CD4-positive, alpha-beta T cell treated with Interleukin-15 for 1 hour (primary cell): ENCODE measurements at places on chromosomes 13 and 19.

GRCh38 chr19:13788991-13789390, 6.3 kb upstream of the ZSWIM4 start:
- DNase-seq: peak; percentile 62

DNA sequence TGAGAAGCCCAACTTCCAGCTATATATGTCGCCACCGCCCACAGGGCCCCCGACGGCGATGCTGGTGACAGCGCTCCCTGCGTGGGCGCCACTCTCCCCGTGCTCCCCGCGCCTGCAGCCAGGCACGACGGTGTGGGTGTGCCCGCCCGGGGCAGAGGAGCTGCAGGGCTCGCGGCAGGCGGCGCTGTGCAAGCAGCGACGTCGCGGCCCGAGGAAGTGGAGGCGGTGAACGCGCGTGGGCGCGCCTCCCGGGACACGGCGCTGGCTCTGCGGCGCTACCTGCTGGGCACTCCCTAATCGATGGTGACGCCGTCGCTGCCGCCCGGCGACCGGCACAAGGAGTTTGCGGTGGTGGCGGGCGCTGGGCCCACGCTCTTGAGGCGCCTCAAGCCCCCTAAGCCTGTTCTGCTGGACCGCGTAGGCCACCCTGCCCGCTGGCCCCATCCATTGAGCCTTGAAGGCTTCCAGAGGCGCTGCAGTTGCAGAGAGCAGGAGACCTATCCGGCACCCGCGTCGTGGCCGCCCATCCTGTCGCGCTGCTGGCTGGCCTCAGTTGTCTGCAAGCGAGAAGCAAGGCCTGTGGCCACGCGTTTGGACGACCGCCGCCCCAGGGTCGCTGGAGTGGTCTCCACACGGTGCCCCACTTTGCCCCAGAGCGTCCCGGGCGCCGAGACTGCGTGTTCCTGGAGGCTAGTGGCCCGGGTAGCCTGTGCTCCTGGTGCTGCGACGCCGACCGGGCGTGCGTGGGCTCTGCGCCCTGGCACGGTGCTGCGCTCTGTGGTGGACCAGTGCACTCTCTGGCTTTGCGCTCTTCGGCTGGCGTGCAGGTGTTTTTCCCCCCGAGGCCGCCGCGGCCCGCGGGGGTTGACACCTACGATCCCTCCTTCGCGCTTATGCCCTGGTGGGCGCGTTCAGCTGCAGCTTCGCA, 23.1 kb downstream of the LRFN3 start:
- DNase-seq: peak; percentile 85

DNA sequence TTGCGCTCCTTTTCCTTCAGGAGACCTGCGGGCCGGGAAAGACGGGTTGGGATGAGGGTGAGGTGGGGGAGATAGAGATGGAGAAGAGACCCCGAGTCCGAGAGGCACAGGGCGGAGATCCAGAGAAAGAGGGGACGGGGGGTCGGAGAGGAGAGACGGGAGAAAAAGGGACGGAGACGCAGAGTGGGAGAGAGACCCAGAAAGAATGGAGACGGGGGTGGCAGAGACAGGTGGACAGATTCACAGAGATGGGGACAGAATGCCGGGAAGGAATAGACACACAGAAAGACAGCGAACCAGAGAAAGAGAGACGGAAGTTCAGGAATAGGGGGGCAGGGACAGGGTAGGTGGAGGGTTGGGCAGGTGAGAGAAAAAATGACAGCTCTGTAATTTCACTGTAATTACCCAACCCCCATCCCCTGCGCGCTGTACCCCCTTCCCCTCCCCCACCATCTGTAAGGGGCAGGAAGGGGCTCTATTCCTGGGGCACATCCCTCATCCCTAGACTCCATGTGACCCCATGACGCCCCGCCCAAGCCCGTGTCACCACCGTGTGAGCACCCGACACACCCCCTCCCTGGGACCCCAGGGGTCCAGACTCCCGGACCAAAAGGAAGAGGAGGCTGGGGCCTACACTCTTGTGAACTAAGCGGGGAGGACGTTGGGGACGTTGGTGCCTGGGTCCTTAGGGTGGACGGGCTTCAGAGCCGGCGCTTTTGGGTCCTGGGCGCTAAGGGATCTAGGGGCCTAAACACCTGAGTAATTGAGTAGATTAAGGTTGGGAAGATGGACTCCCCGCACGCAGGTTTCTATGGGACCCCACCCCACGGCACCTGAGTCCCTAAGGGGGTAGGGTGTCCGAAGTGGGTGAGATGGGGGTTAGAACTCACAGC, 967 bp downstream of the DBP start:
- DNase-seq: no peak

DNA sequence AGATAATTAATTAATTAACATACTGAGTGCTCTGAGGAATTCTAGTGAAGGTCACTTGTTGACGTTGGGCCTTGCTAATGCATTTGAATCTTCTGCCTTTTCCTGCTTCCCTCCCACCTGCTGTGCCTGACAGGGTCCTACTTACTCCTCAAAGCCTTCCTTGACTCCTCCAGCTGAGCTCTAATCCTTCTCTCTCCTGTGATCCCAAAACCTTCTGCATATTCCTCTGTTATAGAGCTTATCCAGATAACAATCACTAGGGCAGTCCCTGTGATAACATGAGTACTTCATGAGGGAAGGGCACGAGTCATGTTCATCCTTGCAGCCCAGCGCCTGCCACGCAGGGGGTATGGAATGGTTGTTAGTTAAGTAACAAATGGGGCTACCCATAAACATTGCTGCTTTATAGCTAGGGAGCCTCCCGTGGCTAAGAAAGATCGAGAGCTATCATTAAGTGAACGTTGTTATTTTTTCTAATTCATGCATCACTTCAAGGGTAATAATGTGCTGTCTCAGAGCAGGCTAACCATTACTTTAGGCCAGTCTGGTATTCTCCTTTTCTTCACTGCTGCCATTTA, 19.1 kb upstream of the SPATA13 start:
- no peak for DNase-seq

- no peak for DNase-seq
Observed at GRCh38 chr19:46298479-46299003, 1.7 kb downstream of the HIF3A start.

- DNase-seq: no peak
Observed at GRCh38 chr19:49295208-49295880, 29.6 kb downstream of the SLC6A16 start.

DNA sequence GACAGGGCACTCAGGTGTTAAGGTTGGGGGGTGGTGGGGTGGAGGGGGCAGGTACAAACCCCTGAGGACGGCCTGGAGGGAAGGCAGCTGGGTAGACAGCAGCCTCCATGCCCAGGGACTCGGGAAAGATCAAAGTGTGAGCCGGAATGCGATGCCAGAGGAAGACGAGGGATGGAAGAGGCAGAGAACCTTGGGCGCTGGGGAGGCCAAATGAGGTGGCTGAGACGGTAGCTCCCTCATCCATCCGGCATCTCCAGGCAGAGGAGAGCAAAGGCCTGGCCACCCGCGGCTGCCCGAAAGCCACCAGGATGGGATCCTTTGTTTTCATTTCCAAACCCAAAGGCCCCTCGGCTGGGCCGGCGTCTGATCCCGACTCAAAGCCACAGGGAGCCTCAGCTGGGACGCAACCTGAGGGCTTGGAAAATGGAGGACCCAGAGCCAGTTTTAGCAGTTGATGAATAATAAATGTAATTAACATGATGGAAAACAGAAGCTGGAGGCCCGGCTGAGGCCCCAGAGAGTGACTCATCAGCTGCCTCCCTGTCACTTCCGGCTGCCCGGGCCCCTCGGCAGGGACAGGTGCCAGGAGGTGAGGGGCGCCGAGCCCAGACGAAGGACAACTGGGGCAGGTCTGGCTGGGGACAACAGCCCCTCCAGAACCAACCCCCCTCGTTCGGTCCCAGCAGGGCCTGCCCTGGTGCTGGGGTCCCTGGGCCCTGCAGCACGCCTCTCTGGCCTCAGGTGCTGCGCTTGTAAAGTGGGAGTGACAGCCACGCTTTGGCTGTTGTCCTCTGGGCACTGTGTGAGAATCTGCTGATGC, 61.6 kb downstream of the CEBPG start:
- no peak for DNase-seq

DNA sequence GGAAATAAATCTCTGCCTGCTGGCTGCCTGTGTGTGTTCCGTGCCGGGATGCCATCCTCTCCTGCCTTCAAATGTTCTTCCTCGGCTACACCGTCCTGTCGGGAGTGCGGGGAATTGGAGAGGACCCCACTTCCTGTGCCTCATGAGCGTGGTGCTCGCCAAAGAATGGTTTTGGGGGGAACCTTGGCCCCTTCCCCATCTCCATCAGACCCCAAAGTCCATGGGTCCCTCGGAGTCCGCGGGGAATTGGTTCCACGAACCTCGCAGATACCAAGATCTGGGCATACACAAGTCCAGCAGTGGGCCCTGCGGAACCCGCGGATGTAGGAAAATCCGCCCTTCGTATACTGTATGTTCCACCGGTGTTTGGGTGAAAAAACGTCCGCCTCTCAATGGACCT, 2.3 kb upstream of the ZNF865 start:
- DNase-seq: no peak

GRCh38 chr13:112803422-112803821, 113.6 kb downstream of the ATP11A start:
- DNase-seq: no peak

DNA sequence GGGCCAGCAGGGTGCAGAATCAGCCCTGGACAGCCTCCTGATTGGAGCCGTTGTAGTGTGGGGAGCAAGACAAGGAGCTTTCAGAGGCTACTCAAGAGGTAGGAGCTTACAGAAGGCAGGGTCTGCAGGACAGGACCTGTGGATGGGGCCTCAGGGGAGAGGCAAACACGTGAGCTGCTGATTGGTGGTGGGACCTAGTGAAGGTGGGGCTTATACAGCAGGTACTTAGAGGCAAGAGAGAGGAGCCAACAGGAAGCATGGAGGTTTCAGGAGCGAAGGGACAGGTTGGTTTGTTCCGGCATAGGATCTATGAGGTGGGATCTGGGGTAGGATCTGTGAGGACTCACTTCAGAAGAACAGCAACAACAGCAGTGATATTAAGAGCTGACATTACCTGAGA, 32.4 kb downstream of the ZSWIM4 start:
- DNase-seq: no peak

- no peak for DNase-seq
Observed at GRCh38 chr13:22175815-22176214, 504.9 kb downstream of the FGF9 start.
